Epithelial cell of proximal tubule (primary cell): ENCODE measurements at places on chromosomes 5 and 9. TPM values are rescaled to one million over a fixed set of nuclear protein-coding genes. Genes with fewer than 3 reads are reported as not detected.

DOK3 gene
- 0.36 and 1.5 TPM in 2 replicates for total RNA-seq

FOXD4L3 gene
- total RNA-seq, result not detected in 2 replicates

ARSK gene
- total RNA-seq, result 6.1 and 8.7 TPM in 2 replicates

GRCh38 chr9:122218935-122219855, 9.6 kb downstream of the LHX6 start:
- no peak for DNase-seq

GRCh38 chr9:10003047-10003446, 609.8 kb downstream of the PTPRD start:
- no peak for DNase-seq

- no peak for DNase-seq
Observed at GRCh38 chr5:154428208-154428607, 17.6 kb upstream of the SAP30L start.

DNA sequence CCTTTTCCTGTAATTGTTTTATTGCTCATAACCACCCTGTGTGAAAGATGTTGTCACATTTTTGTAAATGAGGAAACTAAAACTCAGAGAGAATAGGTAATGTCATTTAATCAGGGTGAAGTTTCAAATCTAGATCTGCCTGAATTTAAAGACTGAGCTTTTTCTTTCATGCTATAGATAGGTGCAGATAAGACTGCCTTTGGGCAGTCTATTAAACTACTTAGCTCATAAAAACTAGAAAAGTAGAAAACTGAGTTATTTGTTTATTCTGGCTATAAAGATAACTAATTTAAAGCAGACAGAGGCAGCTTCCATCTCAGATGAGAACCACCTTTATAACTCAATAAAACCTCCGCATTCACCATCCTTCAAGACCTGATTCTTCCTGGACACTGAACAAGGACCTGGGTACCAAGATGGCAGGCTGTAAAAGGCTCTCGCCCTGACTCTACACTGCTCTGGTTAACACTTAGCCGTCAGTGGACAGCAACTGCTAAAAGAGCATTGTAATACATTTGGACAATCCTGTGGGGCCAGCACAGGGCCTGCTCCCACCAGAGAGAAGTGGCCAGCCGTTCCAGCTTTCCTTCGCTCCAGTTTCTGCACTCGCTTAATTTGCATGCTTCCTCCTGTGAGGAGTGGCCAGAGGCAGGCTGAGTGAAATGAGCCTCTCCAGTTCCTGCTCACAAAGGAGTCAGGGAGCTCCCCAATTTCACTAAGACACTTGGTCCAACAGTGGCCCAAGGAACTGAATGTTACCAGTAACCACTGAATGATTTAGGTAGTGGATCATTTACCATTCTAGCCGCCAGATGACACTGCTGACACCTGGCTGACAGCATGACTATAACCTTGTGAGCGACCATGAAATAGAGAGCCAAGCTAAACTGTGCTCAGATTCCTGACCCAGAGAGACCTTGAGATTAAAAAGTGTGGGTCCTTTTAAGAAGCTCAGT, 566.4 kb downstream of the EFNA5 start:
- DNase-seq, result peak; percentile 33

GRCh38 chr5:162473041-162473714, 405.6 kb downstream of the GABRG2 start:
- no peak for DNase-seq

DNA sequence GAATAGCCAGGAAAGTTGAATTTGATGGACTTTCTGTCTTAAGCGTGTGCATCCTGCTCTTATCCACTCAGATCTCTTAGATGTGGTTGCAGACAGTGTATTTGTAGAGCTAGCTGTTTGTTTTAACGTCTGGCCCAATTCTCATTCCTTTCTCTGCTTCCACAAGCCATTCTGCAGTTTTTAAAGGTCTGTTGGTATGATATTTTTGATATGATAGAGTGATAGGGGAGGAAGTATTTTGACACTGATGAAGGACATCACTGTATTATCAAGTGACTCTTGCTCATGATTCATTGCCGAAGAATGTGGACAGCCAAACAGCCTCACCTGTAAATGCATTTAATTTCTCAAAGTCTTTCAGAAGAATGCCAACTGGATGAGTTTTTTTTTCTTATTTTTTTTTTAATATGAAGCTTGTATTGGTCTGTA, 4.5 kb downstream of the TJP2 start:
- no peak for DNase-seq

DNA sequence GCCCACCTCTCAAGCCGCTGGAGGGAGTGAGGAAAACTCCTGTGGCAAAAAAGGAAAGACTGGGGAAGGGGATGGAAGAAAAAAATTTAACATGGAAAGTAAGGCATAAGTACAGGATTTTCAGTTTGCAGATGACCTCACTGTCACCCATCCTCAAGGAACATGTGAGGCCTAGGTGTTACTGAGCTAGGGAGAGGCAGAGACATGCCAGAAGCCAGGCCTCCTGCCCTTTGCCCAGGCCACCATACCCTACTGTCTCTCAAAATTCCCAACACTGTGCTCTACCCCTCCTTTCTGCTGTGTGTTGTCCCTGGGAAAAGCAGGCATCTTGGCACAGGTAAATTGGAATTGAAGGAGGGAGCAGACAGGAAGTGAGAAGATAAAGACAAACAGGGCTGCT, 4.4 kb upstream of the MGAT1 start:
- no peak for DNase-seq

DNA sequence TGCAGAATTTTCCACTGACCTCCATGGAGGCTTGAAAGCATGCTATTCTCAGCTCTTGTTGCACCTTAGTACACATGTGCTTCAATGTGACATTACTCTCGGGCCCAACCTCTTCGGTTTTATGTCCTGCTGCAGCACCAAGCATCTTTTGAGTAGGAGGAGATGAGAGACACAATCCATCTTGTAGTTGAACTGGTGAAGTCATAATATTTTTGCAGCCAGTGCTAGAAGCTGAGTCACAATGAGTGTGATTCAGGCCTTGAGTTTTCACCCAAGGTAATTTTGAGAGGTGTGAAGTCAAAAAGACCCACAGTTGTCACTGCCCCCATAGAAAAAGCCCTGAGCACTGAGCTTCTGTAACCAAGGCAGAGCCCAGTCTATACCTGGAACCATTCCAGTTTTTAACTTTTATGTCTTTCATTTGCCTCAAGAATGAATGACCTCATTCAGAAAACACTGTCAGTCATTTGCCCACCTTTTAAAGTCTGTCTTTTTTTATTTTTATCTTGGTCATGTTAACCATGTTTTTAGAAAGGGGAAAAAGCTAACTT, 117.7 kb downstream of the ZNF462 start:
- no peak for DNase-seq

DNA sequence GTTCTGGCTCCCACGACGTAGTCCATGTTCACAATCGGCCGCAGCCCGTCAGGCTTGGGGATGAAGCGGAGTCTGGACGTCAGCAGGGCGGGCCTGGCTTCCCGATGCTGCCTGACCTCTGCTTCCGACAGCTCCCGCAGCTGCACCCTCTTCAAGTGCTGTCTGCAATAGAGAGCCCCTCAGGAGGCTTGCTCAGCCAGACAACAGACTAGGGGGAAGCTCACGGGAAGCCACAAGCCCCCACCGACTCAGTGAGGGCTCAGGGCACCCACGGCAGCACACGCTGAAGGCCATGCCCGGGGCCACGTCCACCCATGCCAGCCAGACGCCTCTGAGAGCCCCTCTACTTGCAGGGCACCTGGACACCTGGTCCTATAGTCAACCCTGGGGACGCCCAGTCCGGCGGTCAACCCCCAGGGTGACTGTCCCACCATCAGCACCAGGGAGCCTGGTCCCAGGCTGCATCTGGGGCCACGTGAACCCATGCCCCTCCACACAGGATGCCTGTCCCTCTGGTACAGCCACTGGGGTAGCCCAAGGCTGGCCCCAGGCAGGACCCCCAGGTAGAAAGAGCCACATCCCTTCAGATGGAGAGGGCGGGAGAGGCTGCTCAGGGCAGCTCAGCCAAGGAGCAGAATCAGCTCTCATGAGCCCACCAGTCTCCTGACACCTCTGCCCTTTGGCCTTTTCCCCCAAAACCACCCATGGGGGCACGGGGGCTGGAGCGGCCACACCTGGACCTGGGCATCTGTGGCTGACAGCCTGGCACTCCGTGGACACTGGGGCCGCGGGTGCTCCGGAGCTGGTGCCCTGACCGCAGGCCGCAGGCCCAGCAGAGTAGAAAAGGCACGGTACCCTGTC, 14.5 kb downstream of the TERT start:
- no peak for DNase-seq

- DNase-seq, result no peak
Observed at GRCh38 chr5:67215519-67216471, 19.2 kb upstream of the CD180 start.

DNA sequence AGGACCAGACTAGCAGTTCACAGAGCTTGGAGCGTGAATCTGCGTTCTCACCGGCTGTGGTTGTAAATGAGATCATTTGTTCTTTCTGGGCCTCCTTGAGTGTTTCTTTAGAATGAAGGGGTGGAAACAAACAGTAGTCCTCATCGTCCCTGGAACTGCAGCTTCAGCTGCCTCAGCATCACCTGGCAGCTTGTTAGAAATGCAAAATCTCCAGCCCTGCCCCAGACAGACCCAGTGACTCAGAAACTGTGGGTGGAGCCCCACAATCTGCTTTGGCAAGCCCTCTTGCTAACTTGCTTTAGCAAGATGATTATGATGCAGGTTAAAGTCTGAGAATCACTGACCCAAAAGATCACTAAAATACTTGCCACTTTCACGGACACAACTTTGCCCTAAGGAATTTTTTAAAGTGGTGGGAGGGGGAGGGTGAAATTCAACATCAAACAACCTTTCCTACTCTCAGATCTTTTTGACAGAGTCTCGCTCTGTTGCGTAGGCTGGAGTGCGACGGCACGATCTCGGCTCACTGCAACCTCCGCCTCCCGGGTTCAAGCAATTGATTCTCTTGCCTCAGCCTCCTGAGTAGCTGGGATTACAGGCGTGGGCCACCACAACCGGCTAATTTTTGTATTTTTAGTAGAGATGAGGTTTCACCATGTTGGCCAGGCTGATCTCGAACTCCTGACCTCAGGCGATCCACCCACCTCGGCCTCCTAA, 86.0 kb downstream of the BRINP1 start:
- no peak for DNase-seq
